ENCODE measurements at places on chromosomes 3 and 15. TPM values are rescaled to one million over a fixed set of nuclear protein-coding genes. Genes with fewer than 3 reads are reported as not detected.
A peak's percentile ranks its signal among the peaks of the same experiment; 100 is the strongest.

INSYN1 gene
- not detected for total RNA-seq

GADL1 gene
- not detected for total RNA-seq

ERC2 gene
- total RNA-seq, result 1.2 TPM

VWA5B2 gene
- not detected for total RNA-seq

CMTM8 gene
- total RNA-seq, result 4.6 TPM

ADCY5 gene
- not detected for total RNA-seq

- DNase-seq, result no peak
Measured at GRCh38 chr15:97804950-97805349, 155.6 kb upstream of the ARRDC4 start.

DNA sequence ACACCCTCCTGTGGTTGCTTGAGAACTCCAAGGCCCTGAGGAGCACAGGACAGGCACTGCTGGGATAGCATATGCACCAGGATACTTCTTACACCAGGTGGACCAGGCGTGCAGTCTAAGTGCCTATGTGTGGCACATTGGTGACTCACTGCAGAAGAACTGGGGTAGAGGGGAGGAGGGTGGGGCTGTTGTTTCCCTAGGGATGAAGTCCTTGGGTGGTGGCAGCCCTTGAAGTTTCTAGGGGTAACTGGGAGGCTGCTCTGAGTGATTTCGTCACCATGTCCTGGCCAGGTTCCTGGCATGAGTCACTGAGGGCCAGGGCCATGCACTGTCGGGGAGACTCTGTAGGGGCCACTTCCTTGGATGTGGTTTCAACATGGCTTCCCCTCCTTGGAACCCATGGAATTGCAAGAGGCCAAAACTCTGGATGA lies 15.9 kb downstream of the MYZAP start:
- DNase-seq, result peak; percentile 98

GRCh38 chr3:105836533-105836932 lies 32.3 kb downstream of the CBLB start:
- no peak for DNase-seq

GRCh38 chr15:73930371-73930770 lies 4.1 kb downstream of the LOXL1 start:
- DNase-seq, result peak; percentile 92

DNA sequence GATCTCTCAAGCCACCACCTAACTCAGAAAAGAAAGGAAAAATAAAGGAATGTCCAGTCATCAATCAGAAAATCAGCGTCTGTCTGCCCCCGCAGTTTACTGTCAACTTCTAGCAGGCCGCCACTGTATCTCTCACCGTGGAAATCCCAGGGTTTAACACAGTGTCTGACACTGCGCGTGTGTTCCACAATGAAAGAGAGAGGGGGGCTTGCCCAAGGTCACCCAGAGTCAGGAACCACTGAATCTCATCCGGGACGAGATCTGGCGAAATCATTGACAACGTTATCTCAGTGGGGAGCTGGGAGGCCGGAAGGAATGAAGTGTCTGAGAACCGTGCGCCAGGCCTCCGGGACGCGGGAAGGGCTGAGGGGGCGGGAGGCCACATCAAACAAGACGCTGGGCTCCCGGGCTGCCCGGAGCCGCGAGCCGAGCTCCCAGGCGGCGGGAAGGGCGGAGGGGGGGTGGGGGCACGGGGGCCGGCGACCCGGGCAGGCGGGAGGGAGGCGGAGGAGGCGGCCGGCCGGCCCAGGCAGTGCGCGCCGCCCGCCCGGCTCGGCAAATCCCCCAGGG lies 2.2 kb upstream of the HES1 start:
- DNase-seq, result peak; percentile 63

DNA sequence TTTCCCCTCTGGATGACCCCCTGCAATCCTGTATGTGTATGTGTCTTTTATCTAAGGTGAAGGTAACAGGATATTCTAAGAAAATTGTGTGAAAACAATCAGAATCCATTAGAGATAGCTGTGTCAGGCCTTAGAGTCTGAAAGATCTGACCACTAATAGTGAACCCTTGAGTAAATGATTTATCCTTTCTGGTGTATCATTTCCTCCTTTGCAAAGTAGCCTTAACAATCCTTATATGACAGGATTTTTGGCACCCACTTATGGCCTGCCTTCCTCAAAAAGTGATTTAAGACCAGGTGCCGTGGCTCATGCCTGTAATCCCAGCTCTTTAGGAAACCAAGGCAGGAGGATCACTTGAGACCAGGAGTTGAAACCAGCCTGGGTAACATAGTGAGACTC lies 110.2 kb downstream of the RBPMS2 start:
- DNase-seq, result no peak

GRCh38 chr15:48384616-48385015 lies 53.4 kb downstream of the DUT start:
- no peak for DNase-seq

DNA sequence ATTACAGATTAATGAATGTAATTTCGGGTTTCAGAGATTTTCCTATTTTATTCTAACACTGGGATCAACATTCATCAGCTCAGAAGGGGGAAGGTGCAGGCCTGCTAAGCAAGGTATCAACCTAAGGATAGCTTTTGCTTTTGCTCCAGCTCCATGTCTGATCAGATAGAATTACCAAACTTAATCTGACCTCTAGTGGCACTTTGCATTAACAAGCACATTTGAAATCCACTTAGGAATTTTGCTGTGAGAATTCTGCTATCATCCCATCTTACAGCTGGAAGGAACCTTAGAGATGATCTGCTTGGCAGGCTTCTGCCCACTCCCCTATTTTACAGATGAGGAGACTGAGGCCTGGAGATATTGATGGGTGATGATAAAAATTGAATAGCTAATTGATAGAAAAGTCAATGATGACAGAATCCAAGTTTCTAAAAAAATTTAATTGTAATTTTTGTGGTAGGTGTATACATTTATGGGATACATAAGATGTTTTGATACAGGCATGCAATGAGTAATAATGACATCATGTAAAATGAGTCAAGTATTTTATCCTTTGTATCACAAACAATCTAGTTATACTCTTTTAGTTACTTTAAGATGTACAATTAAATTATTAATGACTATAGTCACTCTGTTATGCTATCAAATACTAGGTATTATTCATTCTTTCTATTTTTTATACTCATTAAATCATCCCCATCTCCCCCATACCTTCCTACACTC lies 209.2 kb upstream of the ZPLD1 start:
- DNase-seq, result peak; percentile 79

Data from M059J (cell line).